Right cardiac atrium (tissue), 5 donors: ENCODE measurements at places on chromosomes 1 and 21. TPM values are rescaled to one million over a fixed set of nuclear protein-coding genes. Genes with fewer than 3 reads are reported as not detected.

The RUNX3 gene
- total RNA-seq: 1.0 TPM

The BRWD1 gene
- 31.0 TPM for total RNA-seq

The FMO2 gene
- total RNA-seq: 87.7 TPM

The FHL3 gene
- total RNA-seq: 8.1 TPM

The KRTAP19-1 gene
- not detected for total RNA-seq

The SELL gene
- 3.8 TPM for total RNA-seq

The SYCP1 gene
- not detected for total RNA-seq

The OR10J5 gene
- not detected for total RNA-seq
